Stimulated activated naive CD4-positive, alpha-beta T cell treated with Interleukin-2 at 50 U/mL for 16 hours (primary cell): ENCODE measurements at places on chromosomes 12 and 14.

DNA sequence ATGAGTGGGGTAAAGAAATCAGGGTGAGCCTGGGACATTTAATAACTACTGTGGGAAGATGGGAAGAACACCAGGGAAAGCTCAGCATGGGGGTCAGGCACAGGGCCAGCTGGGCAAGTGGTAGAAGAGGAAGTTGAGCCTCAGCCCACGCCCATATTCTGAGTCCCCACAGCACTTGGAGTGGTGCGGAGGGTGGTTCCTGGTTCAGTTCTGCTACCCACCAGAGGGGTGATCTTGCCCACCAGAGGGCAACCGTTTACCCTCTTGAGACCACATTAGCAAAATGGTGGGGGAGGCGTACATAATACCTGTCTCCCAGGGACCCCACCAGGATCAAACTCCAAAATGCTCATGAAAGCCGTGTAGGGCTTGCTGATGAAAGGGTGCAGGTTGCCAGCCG lies 16.8 kb upstream of the ANKRD33 start:
- no peak for DNase-seq

DNA sequence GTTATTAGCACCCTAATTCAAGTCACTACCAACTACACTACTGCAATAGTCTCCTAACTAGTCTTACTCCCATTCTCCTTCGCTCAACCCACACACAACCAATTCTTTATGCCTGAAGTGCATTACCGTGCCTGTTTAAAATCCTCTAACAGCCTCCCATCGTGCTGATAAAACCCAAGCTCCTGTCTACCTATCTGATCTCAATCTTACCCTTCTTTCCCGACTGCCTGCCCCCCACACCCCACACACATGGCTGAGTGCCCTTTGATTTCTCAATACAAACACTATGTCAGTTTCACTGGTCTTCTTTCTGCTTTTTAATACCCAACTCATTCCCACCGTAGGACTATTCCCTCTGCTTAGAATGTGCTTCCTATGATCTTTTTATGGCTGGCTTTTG lies 59.9 kb downstream of the SPPL3 start:
- no peak for DNase-seq

GRCh38 chr12:77667101-77667500 lies 163.6 kb upstream of the NAV3 start:
- no peak for DNase-seq

- no peak for DNase-seq
These were observed 126.8 kb upstream of the CPM start for GRCh38 chr12:69059465-69060457.

DNA sequence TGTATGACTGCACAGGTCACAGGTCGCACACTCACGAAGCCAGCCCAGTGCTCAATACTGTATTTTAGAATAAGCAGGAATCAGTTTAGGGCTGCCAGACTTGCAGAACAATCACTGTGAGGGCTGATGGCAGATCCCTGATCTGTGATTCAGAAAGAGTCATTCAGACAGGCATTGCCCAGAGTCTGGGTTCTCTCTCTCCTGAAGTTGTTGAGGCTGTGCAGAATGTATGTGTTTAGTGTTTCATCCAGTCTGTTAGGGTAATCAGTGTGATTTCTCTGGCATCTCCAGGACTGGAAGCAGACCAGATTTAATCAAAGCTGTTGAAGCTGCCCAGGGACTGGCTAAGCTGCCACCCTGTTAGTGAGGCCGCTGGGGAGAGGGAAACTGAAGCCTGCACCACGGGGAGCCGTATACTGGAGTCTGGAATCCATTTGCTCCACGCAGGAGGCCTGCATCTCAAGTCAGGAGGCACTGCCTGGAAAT lies 69.3 kb downstream of the ETV6 start:
- DNase-seq: no peak

DNA sequence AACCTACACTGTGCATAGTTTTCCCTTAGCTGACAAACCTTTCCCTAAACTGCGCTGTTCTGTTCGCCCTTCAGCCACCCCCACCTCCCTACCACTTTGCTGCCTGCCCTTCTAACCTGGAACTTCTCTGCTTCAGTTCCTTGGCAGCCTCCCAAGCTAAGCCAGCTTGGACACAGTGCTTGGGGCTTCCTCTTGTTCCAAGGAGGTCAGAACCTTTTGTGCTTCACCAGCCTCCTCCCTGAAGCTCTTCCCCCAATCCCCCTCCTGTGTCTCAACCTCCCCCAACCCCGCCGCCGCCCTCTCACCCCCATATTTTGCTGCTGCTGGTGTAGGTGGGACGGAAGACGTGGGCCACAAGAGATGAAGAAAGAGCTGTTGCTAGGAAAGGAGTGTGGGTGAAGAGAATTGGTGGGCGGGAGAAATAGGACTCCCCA lies 8.1 kb upstream of the RIC8B start:
- no peak for DNase-seq

- no peak for DNase-seq
These were observed 50.0 kb downstream of the VWF start for GRCh38 chr12:6074427-6074826.

GRCh38 chr12:43758247-43758727 lies 303 bp downstream of the PUS7L start:
- peak; percentile 25 for DNase-seq

DNA sequence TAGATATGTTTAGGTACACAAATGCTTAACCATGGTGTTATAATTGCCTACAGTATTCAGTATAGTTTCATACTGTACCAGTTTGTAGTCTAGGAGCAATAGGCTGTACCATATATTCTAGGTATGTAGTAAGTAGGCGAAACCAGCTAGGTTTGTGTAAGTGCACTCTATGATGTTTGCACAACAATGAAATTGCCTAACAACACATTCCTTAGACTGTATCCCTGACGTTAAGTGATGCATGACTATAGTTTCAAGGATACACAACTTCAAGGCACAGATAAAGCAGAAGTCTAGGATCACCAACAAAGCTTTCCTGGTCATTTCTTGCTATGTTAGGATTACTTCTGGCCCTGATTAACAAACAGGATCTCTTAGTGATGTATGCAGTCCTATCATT lies 135.1 kb downstream of the SLC38A1 start:
- no peak for DNase-seq

- DNase-seq: no peak
These were observed 40.2 kb upstream of the BCL7A start for GRCh38 chr12:121981456-121981855.

DNA sequence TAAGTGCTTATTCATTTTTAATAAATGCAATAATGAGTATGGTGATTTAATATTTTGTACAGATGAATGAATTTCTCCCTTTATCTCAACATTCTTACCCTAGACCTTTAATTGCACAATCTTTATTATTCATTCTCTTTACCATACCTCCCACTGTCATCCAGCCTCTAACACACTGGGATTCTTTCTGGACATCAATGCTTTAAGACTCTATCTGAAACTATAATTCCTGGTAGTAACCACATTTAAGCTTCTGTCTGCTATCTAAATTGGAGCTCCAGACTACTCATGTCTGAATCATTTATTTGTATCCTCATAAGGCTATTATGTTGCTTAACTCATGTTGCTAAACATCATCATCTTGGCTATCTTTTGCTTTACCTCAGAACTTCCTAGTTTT lies 270.2 kb downstream of the ALG10B start:
- no peak for DNase-seq

DNA sequence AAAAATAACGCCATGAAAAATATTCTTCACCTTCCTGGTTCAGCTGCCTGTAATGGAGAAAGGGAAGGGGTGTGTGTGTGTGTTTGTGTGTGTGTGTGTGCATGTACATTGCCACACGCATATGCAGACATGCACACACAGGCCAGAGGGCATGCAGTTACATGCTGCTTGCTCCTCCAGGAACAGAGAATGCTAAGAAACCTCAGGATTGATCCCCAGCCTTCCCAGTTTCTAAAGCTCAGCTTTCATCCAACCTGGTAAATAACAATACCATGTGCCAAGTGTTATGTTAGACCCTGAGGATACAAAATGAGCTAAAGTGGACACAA lies 241.7 kb downstream of the SPTSSA start:
- no peak for DNase-seq

DNA sequence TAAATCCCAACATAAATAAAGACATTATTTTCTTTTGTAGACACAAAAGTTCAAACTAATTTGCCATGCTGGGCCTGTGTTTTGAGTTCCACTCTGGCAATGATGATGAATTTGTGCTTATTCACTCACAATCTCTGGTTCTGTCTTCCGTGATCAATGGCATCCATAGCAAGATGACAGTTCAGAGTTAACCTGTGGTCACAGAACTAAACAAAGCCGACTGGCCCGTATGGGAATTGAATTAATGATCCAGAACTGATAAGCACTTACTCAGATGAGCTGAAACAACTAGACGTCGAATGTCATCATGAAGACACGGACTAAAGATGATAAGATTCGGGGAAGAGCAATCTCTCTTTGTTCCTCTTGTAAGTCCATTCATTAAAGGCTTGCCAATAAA lies 81.6 kb downstream of the CAPZA3 start:
- no peak for DNase-seq

DNA sequence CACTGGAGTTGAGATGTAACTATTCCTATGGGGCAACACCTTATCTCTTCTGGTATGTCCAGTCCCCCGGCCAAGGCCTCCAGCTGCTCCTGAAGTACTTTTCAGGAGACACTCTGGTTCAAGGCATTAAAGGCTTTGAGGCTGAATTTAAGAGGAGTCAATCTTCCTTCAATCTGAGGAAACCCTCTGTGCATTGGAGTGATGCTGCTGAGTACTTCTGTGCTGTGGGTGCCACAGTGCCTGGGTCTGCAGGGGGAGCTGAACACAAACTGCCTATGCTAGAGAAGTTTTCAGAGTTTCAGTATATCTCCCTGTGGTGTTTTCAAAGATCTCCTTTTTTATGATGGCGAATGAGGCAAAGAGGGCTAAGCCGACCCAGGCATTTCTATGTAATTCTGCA lies 179.2 kb upstream of the OR4E1 start:
- no peak for DNase-seq

GRCh38 chr14:102733326-102733725 lies 43.9 kb upstream of the TRAF3 start:
- no peak for DNase-seq

GRCh38 chr12:104352106-104352713 lies 48.7 kb downstream of the EID3 start:
- DNase-seq: no peak

DNA sequence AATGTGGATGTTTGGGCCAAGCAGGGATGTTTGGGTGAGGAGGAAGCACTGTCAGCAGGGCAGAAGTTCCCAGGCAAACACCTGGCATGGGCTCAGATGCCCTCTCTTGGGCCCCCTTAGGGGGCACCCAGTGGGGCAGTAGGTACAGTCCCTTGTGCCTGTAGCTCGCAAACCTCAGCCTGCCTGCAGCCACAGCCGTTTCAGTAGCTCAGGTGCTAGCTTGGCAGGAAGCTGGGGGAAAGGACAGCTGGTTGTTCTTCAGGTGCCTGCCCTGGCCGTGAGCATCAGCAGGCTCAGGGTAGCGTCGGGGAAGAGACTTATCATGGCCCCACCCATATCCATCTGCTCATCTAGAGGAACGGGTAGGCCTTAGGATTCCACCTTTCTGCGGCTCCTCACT lies 67.5 kb downstream of the B4GALNT3 start:
- DNase-seq: no peak

GRCh38 chr14:73977896-73978295 lies 27.8 kb downstream of the COQ6 start:
- no peak for DNase-seq

- DNase-seq: no peak
These were observed 79.8 kb downstream of the TMEM260 start for GRCh38 chr14:56659378-56659777.

DNA sequence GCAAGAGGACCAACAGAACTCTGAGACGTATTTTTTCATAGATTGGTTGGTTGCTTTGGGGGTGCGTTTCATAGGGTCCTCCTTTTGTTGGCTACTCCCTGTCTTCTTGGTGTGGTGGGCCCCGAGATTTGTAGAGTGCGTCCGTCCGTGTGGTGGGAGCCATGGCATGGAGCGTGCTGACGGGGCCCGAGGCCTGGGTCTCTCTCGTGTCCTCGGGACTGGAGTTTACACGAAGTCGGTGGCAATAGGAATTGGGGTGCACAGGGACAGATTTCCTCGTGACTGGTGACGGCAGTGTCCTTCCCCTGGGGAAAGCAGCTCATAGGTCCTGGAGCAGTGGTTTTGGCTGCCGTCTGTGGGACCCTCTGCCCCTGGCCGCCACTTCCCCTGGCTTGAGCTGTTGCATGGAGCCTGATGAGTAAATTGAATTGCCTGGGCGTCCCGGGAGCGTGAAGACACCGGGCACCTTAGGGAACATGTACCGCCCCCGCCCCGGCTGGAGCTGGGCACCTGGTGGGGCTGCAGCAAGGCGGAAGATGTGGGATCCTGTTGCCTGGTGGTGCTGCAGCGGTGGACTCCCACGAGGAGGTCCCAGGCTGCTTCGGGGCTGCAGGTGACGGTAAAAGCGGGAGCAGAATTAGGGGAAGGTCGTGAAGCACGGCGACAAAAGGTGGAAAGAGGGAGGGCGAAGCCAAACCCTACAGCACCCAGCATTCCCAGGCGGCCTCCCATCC lies 153.7 kb upstream of the ALG10B start:
- no peak for DNase-seq

DNA sequence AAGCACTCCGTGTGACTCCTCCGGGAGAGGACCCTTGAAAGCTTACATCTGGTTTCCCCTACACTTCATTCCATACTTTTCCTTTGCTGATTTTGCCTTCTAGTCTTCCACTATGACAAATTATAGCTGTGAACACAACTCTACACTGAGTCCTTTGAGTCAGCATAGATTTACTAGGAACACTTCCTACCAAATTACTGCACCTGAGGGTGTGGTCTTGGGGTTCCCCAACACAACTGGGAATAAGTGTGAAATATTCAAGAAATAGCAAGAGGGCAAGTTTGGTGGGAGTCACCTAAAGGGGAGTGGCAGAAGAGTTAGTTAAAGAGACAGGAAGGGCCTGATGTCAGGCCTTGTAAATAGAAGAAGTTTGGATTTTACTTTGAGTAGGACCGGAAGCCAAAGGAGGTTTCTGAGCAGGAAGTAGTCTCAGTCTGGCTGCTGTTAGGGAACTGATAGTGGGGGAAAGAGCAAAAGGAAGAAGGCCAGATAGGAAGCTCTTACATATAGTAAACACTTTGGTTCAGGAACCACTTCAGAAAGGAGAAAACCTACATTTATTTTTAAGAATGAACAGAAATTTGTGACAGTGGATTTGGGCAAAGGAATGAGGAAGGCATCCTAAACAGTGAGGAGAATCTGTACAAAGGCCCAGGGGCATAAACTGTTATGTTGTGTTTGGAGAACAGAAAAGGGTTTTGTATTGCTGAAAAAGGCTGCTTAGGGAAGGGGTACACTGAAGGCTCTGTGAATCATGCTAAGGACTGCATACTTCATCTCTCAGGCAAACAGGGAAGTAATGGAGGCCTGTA lies 14.2 kb downstream of the SEL1L start:
- no peak for DNase-seq

DNA sequence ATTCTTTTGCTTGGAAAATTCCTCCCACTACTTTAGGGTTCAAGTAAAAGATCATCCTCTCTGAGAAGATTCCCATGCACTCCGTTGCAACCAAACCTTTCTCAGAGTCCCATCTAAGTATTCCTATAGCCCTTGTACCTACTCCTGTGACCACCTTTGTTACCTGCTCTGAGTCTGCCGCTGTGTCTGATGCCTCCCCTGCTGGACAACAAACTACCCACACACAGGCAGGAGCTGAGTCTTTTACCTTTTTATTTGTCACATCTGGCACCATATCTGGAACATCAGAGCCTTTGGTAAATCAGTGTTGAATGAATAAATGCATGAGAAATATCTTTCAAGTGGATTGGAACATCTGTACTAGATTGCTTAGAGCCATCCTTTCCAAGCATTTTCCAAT lies 82.1 kb upstream of the FLRT2 start:
- no peak for DNase-seq
